SW480 (cell line): ENCODE measurements at places on chromosomes 2 and 18.

GRCh38 chr2:158936978-158937377 is 31.5 kb upstream of the TANC1 start:
- DNase-seq: no peak

GRCh38 chr18:62828091-62828640 is 112.8 kb downstream of the PHLPP1 start:
- no peak for DNase-seq

DNA sequence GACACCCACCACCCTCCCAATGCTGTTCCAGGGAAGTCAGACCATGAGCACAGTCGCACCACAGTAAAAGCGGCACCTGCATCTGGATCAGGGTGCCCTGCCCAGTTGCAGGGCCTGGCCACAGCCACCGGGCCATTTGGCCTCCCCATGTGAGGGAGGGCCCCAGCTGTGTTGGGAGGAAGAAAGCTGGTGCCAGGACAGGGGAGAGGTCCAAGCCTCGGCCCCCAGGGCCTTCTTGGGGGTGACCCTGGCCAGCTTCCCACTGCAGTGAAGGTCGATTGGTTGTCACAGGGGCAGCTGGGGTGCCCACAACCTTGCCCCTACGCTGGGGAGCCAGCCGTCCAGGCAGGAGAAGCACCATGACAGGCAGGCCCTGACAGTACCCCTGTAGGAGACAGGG is 183.2 kb upstream of the RAB6C start:
- DNase-seq: no peak

DNA sequence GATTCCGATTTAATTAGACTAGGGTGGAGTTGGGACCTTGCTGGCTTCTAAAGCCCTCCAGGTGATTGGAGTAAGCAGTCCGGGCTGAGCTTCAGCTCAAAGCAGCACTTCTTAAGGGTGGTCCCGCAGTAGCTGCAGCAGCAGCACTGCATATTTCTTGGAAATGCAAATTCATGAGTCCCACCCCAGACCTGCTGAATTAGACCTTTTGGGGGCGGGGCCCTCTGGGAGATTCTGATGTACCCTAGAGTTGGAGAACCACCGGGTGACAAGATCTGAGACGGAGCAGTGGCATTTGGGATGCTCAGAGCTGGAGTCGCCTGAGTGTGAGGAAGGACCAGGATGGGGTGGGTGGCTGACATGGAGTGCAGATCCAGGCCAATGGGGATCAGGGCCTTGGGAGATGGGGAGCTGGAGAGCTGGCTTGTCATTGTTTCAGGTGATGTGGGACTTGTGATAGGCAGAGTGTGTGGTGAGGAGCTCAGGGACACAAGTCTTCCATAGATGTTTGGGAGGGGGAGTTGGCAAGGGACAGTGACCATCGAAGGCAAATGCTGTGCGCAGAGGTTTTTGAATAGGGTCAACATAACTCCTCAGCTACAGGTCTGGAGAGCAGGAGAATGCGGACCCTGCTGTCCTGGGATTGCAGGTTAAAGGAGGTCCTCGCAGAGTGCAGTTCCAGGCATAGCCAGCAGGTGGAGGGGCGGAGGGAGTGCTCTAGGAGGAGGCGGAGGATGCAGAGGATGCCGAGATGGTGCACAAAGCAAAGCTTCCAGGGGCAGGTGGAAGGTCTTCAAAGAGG is 130.9 kb upstream of the RAB12 start:
- peak; percentile 44 for DNase-seq

- no peak for DNase-seq
These were observed 112.2 kb downstream of the GALNT3 start for GRCh38 chr2:165681841-165682240.

- no peak for DNase-seq
These were observed 33.4 kb upstream of the DPP4 start for GRCh38 chr2:162107361-162107901.

DNA sequence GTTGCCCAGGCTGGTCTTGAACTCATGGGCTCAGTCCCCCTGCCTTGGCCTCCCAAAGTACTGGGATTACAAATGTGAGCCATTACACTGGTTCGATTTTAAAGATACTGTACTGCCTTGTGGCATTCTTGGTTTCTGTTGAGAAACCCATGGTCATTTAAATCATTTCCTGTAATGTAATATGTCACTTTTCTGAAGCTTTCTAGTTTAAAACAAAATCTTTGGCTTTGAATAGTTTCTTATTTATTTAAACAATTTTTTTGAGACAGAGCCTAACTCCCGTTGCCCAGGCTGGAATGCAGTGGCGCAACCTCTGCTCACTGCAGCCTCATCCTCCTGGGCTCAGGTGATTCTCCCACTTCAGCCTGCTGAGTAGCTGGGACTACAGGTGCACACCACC is 8.9 kb downstream of the ZNF512 start:
- DNase-seq: no peak

- DNase-seq: no peak
These were observed 150.2 kb upstream of the EPAS1 start for GRCh38 chr2:46146866-46147502.

DNA sequence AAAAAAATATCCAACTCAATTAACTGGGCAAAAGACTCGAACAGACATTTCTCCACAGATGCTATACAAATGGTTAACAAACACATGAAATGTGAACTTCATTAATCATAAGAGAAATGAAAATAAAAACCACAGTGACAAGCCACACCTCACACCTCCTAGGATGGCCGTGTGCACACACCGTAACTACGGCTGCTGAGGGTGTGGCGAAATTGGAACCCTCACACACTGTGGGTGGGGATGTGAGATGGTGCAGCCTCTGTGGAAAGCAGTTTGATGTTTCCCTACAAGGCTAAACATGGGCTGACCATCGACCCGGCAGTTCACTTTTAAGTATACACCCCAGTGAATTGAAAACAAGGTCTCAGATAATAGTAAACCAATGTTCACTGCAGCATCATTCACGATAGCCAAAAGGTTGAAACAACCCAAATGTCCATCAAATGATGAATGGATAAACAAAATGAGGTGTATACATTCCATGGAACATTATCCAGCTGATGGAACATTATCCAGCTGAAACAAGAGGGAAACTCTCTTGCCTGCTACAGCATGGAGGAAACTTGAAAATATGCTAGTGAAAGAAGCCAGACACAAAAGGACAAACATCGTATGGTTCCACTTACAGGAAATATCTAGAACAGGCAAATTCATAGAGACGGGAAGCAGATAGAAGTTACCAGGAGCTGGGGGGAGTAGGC is 32.2 kb downstream of the ZAP70 start:
- DNase-seq: peak; percentile 63

GRCh38 chr2:217601601-217602000 is 401.2 kb downstream of the TNS1 start:
- DNase-seq: no peak

GRCh38 chr2:22944143-22944542 is 440.8 kb upstream of the KLHL29 start:
- DNase-seq: no peak

DNA sequence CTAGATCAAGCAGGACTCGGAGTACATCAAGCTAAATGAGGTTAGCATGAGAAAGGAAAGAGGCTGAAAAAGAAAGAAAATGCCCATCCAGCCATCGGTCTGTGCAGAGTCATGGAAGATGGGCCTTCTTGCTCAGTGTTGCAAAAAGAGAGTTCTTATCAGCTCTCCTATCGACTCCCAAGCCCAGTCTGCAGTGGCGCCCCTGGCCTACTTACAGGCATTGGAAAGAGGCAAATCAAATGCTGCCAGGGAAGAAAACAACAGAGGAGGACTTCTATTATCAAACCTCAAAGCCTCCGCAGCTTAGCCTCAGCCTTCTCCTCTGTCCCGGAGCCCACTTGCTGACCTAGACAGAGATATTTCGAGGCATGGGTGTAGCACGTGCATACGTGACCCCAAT is 66.0 kb downstream of the CDH2 start:
- DNase-seq: no peak

- DNase-seq: no peak
These were observed 243.5 kb upstream of the ZNF521 start for GRCh38 chr18:25595274-25596060.

- no peak for DNase-seq
These were observed 291.7 kb downstream of the GPD2 start for GRCh38 chr2:156727867-156728266.

DNA sequence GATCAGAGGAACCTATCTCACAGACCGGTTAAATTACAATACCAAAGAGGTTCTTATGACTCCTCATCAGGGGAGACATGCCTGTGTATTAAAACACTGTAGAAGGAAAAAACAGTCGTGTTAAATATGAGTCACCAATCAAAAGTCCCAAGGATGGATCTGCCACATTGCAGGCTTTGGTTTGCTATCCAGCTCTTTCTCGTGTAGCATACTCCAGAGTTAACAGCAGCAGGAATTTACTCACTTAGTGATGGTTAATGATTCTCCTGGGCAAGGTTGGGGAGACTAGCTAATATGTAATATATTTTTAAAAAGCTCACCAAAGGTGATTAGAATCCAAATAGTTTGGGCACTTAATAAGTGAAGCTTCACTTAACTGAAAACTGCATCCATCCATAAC is 109.7 kb downstream of the MBD5 start:
- DNase-seq: no peak

GRCh38 chr2:83531206-83531826 is 927.8 kb downstream of the SUCLG1 start:
- DNase-seq: no peak

GRCh38 chr2:218984239-218985020 is 554 bp downstream of the FEV start:
- DNase-seq: no peak

DNA sequence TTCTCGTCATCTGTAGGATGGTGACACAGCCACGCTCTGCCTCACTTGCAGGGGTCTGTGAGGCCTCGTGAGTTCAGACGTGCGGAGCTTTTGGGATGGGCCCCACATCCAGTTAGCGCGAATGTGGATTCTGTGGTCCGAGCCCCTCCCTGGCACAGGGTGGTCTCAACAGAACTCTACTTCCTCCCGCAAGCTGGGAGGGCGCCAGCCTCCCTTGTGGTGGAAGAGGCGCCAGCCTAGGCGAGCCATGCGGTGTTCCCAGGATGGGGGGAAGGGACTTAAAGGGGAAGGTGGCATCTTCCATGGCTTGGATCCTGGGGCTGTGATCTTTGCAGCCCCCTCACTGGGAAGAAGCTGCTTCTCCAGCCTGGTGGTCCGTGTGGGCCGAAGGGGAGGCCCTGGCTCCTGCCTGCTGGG is 1.4 kb downstream of the SNORC start:
- no peak for DNase-seq
